ENCODE measurements at places on chromosomes 2 and 18.

DNA sequence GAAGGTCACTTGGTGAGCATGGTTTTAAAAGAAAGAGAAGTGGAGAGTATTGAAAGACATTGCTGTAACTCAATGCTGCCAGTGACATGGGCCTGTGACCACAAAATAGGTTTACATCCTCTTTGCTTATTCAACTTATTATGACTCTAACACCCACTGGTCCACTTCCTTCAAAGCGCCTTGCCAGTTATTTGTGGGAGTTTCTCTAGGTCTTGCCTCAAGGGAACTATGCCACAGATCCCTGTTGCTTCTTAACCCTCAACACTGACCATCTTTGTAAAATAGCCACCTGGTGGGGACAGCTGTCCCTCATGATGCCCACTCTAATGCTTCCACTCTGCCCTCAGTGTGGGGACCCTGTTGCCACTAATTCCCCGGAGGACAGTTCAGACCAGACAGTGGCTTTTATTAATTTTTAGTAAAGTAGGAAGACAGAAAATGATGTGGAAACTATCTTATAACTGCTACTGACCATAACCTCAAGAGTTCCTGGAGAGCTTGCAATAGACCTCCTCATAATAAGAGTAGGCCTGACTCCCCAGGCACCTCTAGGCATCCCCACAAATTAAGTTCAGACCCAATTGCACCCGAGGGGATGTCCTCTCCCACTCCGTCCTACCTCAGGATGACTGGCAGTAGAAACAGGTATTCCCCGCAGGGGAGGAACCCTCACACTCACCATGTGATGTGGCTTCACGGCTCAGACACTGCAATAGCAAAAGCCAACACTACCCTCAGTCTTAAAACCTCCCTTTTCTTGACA, 31.3 kb upstream of the SLC25A52 start:
- peak; percentile 88 for DNase-seq

DNA sequence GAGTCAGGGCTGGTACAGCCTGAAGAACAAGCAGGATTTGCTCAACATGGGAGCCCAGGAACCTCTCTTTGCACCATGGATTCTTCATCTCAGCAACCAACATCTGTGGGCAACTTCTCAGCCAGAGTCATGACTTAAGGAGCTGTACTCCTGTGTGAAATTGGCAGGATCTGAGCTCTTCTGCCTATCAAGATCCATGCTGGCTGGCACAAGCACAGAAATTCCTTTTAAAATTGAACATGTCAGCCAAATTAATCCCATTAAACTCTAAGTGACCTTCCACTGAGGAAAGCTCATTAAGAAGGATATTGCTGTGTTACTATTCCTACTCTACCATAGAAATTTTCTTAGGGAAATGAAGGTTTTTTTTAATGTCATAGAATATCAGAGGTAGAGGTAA, 110.5 kb upstream of the SCG2 start:
- DNase-seq, result no peak

GRCh38 chr2:19955544-19956422, 34.1 kb downstream of the WDR35 start:
- peak; percentile 84 for DNase-seq

DNA sequence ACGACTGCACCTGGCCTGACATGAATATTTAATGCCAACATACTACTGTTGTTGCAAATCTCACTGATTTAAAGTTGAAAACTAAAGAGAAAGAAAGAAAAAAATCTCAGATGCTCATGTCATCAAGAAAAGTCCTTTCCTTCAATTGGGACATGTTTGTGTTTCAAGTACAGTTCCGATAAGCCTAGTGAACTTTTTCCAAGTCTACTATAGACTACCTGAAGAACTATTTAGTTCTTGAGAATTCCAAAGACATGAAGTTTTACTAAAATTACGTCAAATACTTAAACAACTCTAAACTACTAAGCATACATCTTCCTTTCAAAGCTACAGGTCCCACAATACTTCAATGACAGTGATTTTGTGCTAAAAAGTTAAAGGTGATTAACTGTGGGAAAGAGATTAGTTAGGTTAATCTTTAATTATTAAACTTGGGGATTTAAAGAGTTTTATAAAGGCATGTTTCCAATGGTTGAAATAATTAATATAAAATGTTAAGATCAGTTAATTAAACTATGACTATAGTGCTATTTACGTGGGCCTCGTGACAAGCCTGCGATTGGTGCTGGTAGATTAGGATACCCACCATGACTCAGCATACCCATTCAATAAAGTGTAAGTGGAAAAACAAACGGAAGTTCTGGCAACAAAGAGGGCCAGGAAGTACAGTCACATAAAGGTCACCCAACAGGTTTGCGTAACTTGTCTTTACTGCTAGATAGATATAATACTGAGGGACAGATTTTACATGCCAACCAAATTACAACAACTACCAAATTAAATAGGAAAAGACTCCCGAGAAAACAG, 55.5 kb downstream of the SEPTIN10 start:
- DNase-seq, result no peak

GRCh38 chr2:37361994-37362698, 17.7 kb downstream of the QPCT start:
- no peak for DNase-seq

GRCh38 chr18:7467708-7468466, 99.2 kb upstream of the PTPRM start:
- no peak for DNase-seq

- DNase-seq, result no peak
Measured at GRCh38 chr2:108236676-108237335, 3.0 kb upstream of the SULT1C3 start.

DNA sequence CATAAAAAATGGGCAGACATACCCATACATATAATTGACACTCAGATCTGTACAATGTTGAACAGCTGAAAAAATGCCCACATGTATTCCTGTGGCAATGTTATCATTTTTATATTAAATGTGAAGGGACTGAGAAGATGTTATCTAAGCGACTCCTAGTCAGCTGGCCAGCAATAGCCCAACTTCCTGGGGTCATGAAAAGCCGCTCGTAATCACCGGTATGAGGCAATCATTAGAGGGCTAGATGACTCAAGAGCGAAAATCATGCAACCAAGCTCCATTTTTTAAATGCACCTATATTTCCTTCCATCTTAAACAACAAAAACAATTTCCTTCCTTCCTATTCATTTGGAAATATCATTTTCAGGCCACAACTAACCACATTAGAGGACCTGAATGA, 274.6 kb upstream of the CCDC68 start:
- no peak for DNase-seq

DNA sequence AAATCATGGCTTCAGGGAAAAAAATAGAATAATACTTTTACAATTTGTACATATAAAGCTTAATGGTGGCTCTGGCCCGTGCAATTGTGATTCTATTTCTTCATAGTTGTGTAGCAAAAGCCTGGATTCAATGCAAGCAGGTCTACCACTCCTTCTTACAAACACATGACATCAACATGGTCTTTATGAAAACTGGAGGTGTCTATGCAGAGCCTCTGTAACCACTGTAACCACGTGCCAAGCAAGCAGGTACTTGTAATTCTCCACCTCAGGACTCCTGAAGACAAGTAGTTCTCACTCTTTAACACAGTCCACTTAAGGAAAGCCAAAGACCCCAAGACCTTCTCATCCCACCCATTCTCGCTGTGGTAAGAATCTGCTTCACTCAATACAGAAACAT, 62.6 kb downstream of the METTL4 start:
- no peak for DNase-seq

- DNase-seq, result no peak
Measured at GRCh38 chr2:70932631-70933230, 3.0 kb upstream of the ATP6V1B1 start.

DNA sequence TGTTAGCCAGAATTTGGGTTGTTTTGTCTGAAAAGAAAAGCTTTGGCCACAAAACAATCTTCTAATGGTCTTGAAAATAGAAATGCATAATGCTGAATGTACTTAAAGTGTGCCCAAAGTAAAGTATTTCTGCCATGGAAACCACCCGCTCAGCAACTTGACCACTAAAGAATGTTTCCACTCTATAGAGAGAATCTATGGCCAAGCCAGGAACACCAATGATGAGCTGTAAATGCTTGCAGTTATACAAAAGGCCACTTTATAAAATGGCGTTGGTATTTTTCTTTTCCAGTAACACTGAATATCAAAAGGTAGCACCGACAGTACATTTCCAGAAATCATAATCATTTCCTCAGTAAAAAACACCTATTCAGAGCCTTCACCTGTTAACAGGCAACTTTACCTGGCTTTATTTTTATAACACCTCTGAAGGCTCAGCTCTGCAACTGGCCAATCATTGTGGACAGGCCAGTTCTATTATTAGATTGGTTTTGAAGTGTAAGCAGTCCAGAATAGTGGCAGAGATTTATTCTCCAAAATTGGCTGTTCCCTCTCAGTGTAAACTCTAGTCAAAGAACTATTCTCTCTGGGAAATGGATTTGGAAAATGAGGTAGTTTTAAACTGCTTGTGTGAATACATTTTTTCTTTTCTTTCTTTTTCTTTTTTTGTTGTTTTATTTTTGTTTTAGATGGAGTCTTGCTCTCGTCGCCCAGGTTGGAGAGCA, 36.1 kb downstream of the SLC40A1 start:
- DNase-seq, result no peak

DNA sequence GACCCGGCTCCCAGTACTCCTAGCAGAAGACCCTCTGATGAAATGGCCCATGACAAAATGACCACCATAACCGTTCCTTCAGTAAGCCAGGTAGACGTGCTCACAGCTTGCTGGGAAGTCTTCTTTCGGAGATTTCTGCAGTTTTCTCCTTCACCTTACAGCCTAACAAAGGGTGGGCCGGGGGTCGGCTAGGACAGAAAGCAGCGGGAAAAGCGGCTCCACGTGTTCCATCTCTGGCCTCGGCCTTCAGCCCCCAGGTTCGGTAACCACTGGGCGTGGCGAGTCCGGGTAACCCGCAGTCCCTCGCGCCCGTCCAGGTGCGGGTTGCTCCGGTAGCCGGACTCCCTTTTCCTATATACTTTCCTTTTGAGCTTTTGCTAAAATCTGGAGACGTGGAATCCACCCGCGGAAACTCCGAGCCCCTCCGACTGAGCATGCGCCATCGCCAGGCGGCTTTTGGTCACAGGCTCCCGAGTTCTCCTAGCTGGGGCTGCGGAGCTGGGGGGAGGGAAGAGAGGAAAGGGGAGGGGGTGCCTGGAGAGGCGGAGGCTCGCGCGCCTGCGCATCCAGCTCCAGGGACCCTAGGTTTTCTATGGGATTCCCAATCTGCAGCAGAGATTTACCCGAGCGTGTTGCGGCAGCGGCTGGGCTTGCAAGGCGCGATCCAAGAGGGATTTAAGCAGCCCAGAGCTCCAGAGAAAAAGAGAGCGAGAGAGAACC, at the start of gene VSNL1:
Gene VSNL1, plus strand, starts transcription at position 604 of the 720 bp plus-strand sequence. CDS start 51,379 bp downstream, outside the sequence.
- no peak for DNase-seq

DNA sequence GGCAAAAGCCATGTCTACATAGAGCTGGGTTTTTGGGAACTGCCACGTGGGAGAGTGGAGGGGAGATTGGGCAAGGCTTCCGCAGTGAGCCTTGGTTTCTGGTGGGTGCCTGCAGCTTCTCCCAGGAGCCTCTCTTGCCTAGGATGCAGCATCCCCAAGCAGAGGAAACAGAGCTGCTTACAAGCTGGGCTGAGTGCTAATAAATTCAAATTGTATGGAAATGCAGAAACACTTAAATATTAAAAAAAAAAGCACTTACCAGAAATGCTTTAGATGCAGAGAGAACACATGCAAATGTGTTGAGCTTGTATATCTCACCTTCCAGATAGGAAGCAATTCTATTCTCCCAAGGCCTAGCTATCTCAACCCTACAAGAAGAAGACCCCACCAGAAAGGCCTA, 96.0 kb upstream of the ST3GAL5 start:
- DNase-seq, result no peak

DNA sequence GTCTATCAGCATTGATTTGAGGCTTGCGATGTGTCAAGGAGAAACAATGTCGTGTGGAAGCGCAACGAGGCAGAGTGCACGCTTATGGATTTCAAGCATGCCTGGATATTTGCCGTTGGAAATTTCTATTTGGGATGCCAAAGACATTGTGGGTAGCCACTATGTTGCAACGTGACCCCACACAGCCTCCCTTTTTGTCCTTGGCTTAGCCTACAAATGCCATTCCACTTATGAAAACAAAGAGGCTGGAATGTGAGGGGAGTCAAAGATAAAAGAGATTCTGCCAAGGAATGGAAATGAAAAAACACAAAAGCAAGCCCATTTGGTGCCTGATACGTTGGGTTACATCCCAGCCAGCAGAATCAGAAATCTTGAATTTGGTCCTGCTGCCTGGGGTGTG, 721.2 kb downstream of the GALR1 start:
- DNase-seq, result no peak

DNA sequence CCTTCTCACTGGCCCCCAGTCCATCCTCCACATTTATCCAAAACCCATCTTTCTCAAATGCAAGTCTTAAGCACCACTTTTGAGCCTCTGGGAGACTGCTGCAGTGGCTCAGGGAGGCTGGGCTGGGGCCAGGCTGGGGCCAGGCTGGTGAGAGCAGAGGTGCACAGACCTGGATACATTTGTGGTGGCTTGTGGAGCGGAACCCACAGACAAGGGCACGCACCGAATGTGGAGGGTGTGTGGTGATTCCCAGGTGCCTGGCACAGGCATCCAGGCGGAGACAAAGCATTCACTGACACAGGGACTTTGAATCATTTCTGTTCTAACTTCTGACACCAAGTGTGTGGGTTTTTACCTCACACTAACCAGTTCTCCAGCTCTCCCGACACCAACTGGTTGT, 42.2 kb upstream of the MGAT4A start:
- no peak for DNase-seq

DNA sequence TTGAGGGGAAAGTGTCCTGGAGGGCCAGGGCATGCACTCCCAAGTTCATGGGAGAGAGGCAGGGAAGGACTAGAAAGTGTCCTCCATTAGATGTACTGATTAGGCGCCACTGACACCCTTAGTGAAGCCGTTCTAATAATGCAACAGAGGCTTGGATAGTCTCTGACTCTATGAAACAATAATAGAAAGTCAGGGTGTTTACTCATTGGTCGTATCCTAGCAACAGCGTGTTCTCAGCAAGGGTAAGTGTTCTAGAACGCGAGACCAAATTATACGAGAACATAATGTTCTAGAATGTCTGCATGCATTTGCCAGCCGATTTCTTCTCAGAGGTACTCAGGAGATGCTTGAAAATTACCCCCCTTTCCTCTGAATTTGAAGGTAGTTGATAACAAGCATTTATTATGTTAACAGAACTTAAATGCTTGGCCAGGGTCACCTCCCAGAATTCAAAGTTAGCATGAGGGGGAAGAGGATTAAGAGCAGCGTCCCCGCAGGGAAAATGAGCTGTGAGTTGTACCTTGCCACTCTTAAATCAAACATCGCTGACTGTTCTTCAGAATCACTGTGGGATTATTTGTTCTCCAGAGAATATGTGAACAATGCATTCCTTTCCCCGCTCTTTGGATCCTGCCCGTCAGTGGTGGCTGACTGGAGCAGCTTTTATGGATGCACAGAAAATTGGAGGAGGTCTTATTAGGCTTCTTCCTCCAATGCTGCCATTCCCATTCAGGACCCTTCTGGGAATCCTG, 33.7 kb upstream of the PDIA6 start:
- no peak for DNase-seq

- DNase-seq, result no peak
Measured at GRCh38 chr2:170238776-170239175, 60.8 kb downstream of the MYO3B start.

GRCh38 chr18:10562773-10563160, 36.9 kb downstream of the NAPG start:
- no peak for DNase-seq

- DNase-seq, result no peak
Measured at GRCh38 chr18:34583895-34584294, 126.2 kb upstream of the DTNA start.

- DNase-seq, result no peak
Measured at GRCh38 chr18:44195394-44196140, 485.1 kb upstream of the SETBP1 start.

All from Kasumi-1 (cell line).